ENCODE measurements at places on chromosomes 12 and 14.

DNA sequence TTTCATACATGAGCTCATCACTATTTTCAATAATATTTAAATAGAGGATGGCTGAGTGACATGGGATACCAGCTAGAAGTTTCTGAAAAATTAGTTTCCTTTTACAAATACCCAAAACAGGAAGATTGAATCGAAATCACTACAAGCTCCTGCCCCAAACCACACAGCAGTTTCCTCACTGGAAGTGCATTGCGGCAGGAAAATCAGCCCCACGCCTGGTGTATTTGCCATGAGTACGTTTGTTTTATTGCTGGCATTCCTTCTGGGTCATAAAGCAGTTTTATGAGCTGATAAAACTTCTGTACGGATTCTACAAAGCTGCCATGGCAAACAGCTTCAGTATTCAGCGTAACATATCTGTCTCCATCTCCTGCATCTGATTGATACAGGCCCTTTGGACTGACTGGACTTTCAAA lies 23.7 kb downstream of the CDC42BPB start:
- DNase-seq, result no peak

- no peak for DNase-seq
Measured at GRCh38 chr14:38121320-38122020, 86.2 kb upstream of the SSTR1 start.

DNA sequence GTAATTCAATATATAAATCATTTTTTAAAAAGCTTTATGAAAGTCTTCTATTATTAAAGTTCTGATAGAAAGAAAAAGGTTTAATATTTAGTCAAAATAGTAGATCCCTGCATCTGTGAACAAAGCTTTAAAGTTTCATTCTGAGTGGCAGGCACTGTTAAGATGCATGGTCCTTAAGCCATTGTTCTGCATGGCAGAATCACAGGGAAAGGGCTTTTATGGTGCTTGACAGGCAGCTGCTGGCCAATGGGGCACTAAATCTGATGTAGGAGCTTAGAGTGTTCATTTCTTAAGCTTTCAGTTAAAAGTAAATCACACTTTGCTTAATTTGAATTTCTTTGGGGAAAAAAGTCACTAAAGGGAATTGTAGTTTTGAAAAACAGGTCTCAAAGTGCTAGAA lies 148.2 kb downstream of the PLEKHA5 start:
- DNase-seq, result no peak

GRCh38 chr14:23442721-23443356 lies 7.4 kb upstream of the MYH7 start:
- DNase-seq, result no peak

- peak; percentile 63 for DNase-seq
Measured at GRCh38 chr14:103910262-103910935, 17.9 kb upstream of the TDRD9 start.

- DNase-seq, result peak; percentile 34
Measured at GRCh38 chr12:75476071-75476470, 4.5 kb upstream of the GLIPR1 start.

DNA sequence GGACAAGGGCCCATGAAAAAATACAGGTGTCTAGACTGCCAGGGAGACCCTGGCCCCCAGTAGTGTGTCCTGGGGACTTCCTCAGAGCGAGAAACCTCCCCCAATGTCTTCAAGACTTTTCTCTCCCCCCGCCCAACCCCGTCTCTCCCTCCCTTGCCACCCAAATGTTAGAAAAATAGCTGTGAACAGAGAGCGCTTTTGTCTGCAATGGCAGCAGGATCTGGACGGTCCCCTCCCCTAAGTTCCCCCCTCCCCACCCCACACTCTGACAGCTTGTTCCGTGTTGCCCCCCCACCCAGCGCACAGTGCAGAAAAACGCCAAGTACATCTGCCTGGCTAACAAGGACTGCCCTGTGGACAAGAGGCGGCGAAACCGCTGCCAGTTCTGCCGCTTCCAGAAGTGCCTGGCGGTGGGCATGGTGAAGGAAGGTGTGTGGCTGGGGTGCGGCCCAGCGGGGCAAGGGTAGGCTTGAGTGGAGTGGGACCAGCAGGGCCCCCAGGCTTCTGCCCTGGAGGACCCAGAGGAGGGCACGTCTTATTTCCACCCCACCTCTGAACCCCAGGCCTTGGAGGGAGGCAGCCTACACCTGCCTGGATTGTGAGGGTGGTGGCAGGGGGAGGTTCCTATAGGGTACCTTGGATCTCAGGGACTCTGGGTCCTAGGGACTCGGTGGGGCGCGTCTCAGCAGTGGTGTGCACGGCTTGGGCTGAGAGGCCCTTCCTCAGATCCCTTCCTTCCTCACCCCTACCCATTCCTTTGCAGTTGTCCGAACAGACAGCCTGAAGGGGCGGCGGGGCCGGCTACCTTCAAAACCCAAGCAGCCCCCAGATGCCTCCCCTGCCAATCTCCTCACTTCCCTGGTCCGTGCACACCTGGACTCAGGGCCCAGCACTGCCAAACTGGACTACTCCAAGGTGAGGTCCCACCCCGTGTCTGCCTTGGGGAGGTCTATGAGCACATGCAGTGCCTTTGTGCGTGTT lies 4.8 kb downstream of the NR4A1 start:
- no peak for DNase-seq

DNA sequence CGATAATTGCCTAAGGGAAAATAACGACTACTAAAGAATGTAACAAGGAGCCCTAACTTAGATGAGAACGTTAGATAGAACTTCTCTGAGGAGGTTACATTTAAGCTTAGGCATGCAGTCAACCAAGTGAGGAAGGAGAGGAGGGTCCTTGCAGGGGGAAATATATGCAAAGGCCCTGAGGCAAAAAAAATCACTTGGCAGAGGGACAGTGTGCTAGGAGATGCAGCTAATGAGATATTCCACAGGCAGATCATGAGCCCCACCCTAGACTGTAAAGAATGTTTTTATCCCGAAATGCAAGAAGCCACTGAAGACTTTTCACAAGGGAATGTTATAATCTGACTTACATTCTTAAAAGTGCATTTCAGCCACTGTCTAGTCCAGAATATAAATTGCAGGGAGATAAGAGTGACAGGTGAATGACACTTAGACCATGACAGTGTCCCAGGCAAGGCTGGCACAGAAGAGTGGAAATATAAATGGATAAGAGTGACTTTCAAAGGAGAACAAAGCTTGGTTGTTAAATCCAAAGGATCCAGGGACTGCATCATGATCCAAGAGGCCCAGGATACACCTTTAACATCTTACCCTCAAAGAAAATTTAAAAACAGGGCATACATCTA lies 61.0 kb downstream of the PPM1H start:
- DNase-seq, result no peak

- no peak for DNase-seq
Measured at GRCh38 chr12:84290168-84290567, 622.4 kb downstream of the SLC6A15 start.

- DNase-seq, result no peak
Measured at GRCh38 chr12:71578694-71579258, 84.9 kb downstream of the ZFC3H1 start.

DNA sequence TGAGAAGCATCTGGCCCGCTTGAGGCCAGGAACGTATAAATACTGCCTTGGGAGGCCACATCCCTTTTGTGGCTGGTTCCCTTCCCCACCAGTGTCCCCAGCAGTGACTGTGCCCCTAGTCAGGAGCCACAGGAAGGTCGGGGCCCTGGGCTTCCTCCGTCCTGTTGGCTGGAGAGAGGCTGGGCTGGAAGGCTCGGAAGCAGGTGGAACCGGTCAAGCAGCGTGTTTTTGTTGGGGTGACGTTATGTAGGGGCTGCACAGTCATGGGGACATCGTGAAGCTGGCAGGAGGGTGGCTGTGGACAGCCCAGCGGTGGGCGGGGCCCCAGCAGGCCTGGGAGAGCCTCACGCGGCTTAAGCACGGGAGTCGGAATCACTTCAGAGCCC lies 10.1 kb downstream of the XRCC3 start:
- DNase-seq, result no peak

DNA sequence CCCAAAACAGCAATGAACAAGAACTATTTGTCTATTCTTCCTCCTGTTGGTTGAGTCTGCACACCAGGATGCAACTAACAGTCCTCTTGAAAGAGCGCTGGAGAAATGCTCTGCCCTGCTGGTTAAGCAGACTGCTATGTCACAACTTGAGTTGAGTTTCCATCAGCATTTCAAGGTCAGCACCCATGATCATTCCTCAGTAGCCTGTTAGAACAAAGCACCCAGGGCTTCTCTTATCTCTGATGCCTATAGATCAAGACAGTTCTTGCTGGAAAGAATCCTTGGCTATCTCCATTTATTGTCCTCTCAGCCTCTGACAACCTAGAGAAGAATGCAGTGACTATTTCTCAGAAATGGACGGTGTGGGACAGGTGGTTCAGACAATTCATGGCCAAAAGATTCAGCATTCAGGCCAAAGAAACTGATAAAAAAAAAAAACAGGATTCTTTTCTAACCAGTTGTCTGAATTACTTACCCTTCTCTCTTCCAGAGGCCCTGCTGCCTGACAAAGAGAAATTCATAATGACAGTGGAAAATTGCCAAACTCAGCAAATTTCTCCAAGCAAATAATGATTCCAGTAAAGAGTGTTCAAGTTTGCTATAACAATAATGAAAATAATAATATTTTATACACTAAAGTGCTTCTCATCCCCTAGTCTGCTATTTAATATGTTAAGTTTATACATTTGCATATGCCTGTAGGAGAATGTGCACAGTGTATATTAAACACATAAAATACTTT lies 306.7 kb downstream of the EMP1 start:
- DNase-seq, result peak; percentile 20

GRCh38 chr14:47935332-47935731 lies 259.9 kb upstream of the MDGA2 start:
- DNase-seq, result no peak

DNA sequence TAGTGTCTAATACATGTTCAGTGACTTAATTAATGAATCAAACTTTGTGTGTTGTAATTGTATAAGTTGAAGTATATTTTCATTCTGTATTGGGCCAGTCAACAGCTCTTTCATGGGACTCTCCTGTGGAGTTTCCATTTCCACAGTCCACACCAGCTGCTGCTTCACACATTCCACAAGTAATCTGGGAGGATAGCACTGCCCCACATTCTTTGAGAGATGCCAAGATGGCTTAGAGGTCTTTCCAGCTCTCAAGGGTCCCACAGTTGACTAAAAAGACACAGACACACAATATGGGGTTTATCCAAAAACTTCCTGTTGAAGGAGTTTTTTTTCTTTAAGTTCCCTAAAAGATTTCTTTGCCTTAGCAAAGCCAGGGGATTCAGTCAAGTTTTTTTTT lies 408.3 kb downstream of the AACS start:
- DNase-seq, result no peak

DNA sequence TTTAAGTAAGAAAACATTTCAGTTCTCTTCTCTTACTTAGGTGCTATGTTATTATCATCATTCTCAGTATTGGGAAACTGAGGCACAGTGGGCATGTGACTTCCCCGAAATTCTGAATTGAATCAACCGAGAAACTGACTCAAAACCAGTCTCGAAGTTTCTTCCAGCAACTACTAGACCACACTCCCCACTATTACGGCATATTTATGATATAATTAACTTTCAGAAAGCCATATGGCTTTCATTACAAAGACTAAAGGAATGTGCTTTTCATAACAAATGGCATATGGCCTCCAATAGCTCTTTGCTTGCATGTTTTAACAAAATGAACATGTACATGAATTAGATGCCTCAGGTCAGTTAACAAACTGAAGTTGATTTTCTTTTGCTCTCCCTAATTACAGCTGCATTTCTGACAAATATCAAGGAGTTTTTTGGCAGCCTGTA lies 182.9 kb upstream of the SLC38A2 start:
- DNase-seq, result peak; percentile 93

DNA sequence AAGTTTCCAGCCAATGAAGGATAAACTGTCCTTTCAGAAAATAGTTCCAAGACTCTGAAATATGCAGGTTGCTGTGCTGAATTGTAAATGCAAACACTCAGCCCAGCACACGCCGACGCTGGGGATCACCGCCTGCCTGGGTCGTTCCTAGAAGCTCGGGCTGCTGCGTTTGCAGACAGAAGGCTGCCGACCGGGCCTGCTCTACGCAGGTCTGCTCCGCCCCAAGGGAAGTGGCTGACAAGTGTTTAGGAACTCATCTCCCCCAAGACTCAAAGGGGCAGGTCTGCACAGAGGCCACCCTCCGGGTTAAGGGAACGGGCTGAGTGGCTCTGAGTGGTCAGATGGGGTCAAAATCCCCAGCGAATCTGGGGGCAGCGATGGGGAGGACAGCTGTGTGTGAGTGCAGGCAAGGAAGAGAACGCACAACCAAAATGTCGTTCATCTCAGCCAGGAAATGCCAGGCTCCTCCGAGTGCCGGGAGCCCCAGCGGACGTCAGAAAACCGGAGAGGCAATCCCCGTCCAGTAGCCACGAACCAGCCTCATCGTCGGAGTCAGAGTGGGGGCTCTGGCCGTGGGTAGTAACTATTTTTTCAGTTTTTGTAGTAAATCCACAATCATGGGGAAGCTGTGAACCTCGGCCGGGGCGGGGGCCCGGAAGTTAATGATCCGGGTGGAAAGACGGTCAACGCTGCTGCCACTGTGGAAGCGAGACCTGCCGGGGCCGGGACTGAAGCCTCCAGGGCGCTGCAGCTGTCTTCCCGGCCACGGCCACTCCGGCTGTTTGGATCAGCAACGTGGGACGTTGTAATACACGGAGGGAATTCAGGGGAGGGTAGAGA lies 6.0 kb downstream of the GALNT9 start:
- no peak for DNase-seq

DNA sequence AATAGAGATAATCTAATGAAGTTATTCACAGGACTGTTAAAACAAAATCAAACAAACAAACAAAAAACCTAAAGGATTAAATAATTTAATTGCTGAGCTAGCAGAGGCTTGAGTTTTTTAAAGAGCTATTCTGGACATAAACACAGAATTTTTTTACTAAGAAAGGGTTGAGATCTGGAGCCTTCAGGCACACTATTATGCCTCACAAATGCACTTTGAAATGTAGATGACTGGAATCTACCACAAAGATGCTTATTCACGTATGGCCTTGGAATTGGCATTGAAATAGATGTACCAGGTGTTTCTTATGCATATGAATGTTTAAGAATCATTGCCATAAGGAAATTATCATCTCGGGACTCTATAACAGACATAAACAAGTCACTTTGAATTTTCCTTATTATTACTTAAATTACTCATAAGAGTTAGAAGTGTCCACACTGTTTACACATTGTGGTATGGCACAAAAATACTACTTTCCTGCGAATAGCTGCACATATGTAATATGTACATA lies 21.6 kb downstream of the PUS7L start:
- DNase-seq, result peak; percentile 29

DNA sequence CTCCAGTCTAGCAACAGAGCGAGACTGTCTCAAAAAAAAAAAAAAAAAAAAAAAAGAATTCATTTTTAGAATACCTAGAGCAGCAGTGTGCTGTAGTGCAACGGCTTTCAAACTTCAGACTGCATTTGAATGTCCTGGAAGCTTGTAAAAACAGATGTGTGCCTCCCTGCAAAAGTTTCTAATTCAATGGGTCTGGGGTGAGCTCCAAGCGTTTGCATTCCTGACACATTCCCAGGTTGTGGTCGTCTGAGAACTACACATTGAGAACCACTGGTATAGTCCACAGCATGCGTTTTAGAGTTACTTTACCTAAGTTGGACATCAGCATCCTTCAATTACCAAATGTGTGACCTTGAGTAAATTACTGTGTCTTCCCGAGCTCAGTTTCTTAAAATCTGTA lies 816.8 kb downstream of the NRXN3 start:
- peak; percentile 61 for DNase-seq

Data from fibroblast of upper back skin (primary cell).